PC-9 (cell line): ENCODE measurements at places on chromosomes 4 and X.

- no peak for DNase-seq
Observed at GRCh38 chr4:108336076-108336475, 167.3 kb upstream of the LEF1 start.

DNA sequence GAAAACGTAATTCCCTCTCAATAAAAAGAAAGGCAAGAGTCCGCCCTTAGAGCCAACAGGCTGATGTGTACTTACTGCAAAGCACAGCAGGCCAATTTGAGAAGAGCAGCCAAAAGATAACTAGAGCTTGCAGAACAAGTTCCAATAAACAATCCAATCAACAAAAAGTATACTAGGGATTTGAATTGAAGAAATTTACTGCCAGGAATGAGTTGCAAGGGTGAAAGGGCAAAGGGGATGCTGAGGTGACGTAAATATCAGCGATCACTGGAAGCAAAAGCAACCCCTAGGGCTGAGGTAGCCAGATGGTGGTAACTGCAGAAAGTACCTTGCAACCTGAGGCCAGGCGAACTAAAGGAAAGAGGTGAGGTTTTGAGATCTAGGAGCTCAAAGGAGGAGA is 152.1 kb upstream of the TENM3 start:
- no peak for DNase-seq

DNA sequence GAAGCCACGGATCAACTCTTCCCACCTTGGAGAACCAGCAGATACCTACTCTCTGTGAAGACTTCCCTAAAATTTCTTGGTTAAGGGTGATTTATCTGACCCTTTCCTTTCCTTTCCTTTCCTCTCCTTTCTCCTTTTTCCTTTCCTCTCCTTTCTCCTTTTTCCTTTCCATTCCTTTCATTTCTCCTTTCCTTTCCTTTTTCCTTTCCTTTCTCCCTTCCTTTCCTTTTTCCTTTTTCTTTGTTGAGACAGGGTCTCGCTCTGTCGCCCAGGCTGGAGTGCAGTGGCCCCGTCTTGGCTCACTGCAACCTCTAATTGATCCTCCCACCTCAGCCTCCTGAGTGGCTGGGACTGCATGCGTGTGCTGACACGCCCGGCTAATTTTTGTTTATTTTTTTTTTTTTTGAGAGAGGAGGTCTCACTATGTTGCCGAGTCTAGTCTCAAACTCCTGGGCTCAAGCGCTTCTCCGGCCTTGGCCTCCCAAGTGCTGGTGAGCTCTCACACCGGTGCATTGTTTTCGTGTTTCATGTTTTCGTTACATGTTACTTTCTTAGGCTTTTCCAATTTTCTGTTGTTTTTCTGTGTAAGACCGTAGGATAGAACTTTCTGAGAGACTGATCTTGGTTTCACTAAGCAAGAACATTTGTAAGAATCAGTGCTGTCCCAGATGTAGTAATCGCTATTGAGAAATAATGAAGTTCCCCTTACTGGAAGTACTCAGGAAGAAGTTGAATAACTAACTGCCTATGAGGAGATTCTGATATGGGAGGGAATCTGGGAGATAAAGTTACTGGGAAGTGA is 2.0 kb downstream of the TMEM165 start:
- peak; percentile 62 for DNase-seq

- DNase-seq = no peak
Observed at GRCh38 chrX:118271775-118272174, 74.1 kb upstream of the WDR44 start.

GRCh38 chr4:107863416-107863815 is 38.7 kb downstream of the SGMS2 start:
- DNase-seq = no peak

DNA sequence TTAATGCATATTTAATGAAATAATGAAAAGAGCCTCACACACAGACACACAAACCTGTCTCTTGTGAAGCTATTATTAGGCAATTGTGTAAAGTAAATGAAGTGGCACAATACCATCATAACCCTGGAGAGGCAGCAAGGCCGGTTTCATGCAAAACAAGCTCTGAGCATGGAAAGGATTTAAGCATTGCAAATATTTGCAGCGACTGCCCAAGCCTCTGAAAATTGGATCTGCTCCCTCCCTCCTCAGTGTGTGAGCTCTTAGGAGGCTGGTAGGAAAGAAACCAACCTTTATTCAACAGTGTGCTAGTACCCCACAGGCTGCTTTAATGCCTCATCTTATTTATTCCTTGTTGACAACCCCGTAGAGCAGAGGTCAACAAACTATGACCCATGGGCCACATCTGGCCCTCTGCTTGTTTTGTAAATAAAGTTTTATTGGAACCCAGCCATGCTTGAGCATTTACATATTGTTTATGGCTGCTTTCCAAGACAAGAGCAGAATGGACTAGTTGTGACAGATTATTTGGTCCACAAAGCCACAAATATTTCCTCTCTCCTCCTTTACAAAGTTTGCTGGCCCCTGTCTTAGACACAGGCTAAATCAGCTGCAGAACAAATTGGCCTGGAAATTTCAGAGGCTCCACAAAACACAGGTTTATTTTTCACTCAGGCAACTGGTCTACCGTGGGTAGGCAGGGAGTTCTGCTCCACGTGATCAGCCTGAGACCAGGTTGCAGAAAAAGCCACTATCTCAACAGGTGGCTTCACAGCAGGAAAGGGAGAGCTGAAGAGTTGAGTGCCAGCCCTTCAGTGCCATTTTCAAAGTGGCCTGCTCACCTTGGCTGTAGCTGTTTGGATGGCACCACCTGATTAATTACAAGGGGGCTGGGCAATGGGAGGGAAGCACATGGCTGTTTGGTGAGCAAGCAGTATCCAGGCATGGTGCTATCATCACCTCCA is 16.8 kb downstream of the RS1 start:
- no peak for DNase-seq

DNA sequence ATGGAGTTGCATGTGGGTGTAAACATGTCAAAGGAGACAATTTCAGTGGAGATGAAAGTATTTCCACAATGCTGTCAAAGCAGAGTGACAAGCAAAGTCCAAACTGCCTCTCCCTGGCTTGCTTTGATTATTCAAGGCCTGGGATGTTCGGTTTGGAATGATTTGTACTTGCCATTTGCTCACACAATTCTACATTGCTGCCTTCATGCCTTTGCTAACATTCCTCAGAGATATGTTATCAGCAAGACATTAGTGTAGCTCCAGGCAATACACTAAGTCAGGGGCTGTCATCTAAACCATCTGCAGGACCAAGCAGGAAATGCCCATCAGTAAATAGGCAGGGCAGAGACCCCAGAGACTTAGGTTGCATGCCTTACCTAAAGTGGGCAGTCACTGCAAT is 79.6 kb upstream of the C1QTNF7 start:
- DNase-seq = no peak

GRCh38 chr4:1722551-1723118 is 1.3 kb downstream of the TACC3 start:
- no peak for DNase-seq

DNA sequence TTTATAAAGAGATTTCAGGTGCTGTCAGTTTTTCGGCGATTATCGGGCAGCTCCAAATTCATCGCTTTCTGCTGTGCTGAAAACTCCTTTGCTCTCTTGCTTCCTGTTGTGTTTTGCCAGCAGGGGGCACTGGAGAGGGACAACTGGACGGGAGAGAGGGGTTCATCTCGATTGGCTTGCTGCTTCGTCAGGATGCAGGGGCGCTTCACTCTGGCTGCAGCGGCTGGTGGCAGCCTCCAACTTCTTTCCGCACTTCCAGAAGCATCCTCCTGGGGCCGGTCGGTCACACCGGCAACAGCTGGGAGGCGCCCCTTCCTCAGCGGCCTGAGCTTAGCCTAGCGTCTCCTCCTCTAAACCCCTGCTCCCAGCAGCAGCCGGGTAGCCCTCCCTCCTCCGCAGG is 29.5 kb downstream of the MSL3 start:
- no peak for DNase-seq

DNA sequence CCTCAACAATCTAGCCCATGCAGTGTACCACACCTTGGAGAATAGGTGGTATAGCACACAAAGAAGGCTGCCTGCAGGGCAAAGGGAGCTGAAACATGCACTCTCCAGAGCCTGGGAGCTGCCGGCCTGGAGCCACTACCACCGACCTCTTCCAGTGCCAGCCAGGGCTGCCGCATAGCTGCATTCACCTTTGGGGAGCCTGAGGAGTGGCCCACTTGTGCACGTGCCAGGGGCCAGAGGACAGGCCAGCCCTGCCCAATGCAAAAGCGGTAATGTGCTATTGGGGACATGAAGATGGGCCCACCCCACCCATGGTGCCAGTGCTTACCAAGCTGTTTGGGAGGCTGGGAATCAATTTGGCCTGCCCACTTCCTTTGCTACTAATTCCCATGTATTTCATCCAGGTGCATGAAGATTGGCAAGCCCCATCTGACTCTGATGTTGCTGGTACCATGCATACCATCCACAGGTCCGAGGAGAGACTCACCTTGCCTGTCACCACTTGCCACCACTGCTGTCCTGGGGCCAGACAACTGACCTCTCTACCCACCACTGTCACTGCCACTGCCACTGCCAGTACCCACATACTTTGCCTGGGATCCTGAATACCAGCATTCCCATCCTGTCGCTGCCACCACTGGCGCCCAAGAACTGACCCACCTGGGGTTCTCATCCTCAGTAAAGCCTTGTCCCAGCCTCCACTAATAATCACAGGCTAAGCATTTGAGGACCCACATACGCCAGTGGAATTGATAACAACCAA is 506.9 kb downstream of the MAGEB5 start:
- DNase-seq = no peak

DNA sequence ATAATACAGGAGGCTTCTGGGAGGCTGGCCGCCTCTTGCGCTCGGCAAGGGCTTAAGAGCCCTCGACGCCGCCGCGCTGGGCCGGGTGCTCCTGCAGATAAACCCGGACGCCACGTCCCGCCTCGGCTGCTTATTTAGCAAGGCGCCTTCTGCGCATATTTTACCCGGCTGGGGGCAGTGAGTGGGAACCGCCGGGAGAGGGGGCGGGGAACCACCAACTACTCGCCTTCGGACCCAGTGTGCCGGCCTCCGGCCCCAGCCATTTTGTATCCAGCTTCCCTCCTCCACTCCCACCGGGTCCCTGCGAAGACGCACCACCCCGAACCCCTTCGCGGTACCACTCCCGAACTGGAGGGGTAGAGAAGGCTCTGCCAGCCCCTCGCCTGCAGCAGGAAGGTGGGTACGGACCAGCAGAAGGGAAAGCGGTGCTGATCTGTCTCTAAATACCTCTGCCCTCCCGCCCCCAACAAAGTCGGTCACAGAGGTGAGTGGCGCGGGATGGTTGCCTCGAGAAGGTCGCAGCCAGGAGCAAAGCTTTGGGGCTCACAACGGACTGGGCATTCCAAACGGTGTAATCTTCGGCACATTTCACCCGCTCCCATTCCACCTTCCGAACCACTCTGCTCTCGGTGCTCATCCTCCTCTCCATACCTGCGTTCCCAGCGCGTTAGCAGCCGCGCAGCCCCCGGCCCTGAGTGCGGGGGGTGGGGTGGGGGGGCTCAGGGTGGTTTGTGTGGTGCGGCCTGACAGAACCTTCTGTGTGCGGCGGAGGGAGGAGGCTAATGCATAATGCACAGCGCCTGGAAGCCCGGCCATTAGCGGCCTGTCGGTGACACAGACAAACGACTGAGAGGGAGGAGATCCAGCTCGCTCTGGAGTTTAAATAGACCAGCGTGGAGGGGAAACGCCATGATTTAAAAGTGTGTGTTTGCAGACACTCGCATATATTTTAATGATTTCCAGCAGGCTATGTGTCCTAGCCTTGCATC is 4.9 kb upstream of the BCOR start:
- DNase-seq = no peak

- no peak for DNase-seq
Observed at GRCh38 chr4:114601304-114602052, 2.9 kb downstream of the UGT8 start.

DNA sequence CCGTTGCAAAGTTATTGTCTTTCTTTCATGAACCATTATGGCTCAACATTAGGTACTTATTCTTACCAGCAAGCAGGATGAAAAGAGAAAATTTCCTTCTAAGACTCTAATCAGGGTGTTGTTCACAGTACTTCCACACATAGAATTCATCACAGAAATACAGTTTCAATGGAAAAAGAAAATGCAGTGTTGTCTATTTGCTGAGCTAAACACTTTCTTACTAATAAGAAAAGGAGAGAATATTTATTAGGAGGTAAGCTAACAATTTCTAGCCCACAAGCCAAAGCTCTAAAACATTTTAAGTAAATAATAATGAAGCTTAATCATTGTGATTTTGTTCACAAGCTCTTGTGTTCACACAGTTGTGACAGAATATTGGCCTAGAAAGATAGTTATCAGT is 1772.8 kb upstream of the PCDH7 start:
- no peak for DNase-seq

DNA sequence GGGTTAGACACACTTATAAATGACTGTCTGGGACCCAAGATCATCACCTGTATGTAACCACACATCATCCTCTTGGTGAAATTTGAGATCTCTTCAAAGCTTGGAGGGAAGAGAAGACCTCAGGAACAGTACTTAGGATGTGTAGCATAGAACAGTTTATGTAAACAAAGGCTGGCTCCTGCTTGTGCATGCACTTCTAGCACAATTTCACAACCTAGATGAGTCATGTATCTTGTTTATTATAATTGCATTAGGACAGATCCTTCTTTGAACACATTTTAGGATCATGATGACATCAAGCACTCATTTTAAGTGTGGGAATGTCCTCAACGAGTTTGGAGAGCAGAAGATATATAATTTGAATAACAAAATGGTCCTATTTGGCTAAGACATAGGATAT is 26.3 kb upstream of the ZMAT1 start:
- DNase-seq = peak; percentile 35

GRCh38 chr4:109355835-109356234 is 53.4 kb upstream of the COL25A1 start:
- DNase-seq = no peak

DNA sequence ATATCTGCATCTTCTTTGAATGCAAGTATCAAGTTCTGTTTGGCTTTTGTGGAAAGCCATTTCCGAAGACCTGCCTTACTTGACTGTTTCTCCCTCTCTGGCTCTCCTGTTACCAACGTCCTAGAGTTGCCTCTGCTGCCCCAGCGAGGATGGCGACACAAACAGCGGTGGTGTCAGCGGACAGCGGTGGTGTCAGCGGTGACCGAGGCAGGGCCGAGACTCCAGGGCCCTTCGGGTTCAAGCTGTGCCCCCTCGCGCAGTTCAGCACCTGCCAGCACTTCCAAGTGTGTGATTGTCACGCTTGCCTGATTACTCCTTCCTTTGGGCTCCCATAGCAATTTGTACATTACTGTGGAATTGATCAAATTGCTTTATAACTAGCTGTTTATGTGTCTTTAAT is 336.9 kb upstream of the FAT1 start:
- DNase-seq = no peak

DNA sequence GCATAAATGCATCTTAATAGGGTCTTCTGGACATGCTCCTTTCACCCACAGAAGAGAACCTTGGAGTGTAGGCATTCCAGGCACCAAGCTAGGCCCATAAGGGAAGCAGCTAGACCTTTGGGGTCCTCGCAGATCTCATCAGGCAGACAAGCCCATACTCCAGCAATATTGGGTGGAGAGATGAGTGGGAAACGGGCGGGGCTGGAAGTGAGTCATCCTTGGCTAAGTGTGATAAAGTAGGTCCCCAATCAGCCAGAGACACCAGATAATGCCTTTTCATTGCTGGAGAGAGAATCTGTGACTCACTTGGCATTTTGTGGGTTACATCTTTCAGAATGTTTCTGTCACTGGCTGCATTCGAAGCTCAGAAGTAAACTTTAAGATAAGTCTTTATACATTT is 133.3 kb upstream of the MBNL3 start:
- DNase-seq = peak; percentile 66
